ENCODE measurements at places on chromosomes 2 and 18.

- no peak for DNase-seq
These were observed 53.9 kb downstream of the LDLRAD4 start for GRCh38 chr18:13272416-13272815.

DNA sequence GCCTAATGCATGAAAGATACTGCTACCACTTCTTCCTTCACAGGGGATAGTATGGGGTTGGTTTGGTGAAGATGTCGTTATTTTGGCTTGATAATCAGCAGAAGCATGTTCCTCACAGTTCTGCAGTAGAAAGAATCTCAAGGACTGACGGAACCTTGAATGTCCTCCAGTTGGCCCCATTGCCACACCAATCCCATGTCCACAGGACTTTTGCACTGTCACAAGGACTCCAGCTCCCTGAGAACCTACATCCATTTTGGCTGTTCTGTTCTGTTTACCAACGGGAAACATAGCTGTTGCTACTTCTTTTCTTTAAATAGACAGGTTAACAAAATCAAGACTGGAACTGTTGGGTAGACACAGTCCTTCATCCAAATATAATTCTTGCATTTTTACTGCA, 270.0 kb downstream of the SLC8A1 start:
- no peak for DNase-seq

DNA sequence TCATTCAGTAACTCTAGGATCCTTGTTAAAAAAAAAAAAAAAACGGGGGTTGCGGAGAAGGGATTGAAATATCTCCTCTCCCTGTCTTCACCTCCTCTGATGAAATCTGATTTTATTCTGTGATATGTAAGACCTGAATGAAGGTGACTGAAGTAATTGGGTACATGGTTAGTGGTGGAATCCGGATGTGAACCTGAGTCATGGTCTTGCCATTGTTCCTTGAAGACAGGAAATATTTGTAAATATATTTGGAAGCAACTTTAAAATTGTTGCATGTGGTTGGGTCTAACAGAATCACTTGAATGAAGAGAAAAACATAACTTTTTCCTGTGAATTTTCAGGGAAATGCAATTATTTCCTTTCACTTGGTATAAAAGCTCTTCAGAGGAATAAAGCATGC, 3.0 kb upstream of the IL1A start:
- no peak for DNase-seq

- no peak for DNase-seq
These were observed 59.5 kb downstream of the LRRTM1 start for GRCh38 chr2:80244905-80245584.

DNA sequence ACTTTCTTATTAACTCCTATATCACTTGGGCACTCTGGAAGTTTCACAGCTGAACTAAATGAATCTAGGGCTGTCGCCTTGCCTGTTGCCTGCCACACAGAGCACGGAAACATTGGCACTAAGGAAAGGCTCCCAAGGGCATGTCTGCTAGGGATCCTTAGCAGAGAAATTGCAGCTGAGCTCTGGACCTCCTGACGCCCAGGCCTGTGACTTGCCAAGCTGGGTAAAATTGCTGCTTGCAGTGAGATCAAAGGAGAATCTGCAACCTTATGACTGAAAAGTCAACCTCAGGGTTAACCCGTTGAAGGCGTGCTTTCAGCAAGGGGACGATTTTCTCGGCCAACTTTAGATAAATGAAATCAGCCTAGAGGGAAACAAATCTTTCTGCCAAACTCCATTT, 189.8 kb downstream of the NCK2 start:
- no peak for DNase-seq

- no peak for DNase-seq
These were observed 93.1 kb downstream of the TNFRSF11A start for GRCh38 chr18:62418258-62418657.
